ENCODE measurements at places on chromosomes 12 and 14.

GRCh38 chr12:65826353-65827171, 2.3 kb downstream of the HMGA2 start:
- DNase-seq = no peak

DNA sequence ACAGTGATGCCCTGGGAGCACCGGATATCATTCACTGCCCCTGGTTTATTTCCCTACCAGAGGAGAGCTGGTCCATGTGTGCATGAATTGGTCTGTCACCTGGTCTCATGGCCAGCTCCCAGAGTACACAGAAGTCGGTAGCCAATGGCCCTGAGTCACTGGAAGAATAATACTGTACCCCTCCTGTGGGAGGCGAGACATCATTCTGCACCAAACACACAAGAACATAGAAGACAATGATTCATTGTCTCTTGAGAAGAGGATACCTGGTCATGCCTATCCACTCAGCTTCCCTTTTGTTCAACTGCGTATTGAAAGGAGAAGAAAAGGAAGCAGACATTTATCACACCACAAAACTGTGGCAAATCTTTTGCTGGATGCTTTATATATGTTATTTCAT, 216.2 kb downstream of the DPF3 start:
- no peak for DNase-seq

- no peak for DNase-seq
These were observed 8.1 kb upstream of the GLRX5 start for GRCh38 chr14:95526483-95527386.

DNA sequence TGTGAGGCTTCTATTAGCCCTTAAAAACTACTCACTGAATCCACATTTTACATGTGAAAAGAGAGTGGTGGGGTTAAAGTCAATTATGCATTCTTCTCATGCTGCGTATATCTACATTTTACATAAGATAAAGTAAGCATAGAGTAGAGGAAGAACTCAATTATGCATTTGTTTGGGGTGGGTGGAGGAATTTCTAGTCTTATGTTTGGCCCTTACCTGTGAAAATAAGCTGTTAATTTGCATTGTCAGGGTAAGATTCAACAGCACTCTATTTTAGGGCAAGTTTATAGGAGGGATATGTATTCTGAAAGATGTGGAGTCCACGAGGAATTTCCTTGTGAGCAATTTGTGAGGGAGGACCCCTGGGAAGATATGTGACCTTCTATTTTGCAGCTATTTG, 30.9 kb upstream of the CAPRIN2 start:
- no peak for DNase-seq

GRCh38 chr12:110335481-110336045, 54.5 kb downstream of the ATP2A2 start:
- no peak for DNase-seq

DNA sequence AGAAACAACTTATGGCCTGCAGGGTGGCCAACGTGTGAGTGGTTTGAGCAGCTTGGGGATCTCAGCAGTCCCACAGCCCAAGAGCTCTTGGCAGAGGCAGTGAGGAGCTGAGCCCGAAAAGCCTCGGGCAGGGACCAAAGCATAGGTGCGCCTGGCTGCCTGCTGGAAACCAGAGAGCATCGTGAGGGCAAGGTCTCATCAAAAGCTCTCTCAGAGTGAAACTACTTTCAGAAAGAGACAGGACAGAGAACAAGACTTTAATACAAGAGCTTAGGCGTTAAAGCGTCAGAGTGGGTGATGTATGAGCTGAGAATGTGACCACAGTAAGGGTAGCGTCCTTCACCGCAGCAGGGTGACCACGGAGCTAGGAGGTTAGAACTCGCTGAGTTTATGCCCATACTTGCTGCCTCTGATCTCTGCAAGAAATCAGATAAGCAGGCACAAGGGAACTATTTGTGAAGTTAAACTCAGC, 30.8 kb downstream of the LGMN start:
- DNase-seq = no peak

DNA sequence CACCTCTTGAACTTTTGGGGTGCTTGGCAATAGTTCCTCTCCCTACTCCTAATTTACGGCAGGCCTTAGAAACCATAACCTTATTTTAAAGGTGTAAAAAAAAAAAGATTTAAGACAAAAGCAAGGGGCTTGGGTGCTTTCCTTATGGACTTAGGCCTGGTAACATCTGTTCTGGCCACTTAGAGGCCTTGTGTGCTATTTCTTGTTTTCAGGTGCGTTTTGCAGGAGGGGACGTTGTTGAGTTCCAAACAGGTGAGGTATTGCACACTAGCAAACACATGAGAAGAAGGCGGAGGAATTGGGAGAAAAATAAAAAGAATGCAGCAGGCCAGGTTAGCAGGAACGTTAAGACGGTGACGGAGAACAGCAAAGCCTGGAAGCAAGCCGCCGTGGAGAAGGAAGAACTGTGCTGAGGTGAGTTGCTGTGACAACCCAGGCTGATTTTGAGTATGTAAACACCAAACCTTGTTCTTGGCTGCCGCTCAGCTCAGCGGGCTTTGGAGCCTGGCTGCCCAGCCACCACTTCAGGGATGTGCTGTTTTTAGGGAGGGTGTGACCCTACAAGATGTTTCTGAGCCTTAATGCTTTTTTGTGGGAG, 17.3 kb downstream of the EMG1 start:
- DNase-seq = no peak

DNA sequence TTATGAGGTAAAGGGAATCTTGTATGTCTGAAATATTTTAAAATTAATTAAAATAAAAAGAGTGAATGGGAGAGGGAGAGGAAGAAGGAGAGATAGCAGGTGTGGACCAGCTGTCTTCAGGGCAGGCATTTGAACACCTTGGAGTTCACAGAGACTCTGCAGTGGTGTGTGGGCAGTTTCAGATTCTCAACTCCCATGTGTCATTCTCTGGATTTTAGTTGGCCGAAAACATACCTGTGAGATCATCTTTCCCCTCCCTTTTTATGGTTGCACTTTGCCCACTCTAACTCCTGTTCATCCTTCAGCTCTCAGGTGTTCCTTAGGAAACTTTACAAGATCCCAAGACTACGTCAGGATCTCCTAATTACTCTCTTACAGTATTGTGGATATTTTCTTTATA, 108.1 kb downstream of the ERC1 start:
- DNase-seq = peak; percentile 51

DNA sequence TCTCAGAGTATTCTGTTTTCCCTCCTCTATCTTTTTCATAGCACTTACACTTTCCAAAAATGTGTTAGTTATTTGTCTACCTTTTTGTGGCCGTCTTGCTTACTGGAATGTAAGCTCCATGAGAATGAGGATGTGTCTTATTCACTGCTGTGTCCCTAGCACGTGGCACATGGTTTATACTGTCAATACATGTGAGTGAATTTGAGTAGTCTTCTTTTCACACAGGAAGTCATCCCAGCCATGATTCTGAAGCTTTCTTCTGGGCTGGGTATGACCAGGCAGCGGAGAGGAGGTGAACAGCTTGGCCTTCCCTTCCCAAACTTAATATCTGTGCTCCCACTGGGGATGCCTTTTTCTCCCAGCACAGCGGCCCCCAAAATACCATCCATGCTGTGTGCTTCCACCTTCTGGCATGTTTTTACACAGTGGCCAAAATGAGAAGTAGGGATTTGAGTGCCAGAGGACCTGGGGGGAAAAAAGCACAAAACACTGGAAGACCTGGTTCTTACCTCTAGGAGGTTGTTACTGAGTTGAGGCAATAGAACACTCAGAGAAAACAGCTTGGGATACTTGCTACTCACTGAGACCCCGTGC, 10.3 kb downstream of the PLEKHG3 start:
- no peak for DNase-seq

GRCh38 chr12:125683748-125684381, 618.6 kb downstream of the AACS start:
- peak; percentile 78 for DNase-seq

DNA sequence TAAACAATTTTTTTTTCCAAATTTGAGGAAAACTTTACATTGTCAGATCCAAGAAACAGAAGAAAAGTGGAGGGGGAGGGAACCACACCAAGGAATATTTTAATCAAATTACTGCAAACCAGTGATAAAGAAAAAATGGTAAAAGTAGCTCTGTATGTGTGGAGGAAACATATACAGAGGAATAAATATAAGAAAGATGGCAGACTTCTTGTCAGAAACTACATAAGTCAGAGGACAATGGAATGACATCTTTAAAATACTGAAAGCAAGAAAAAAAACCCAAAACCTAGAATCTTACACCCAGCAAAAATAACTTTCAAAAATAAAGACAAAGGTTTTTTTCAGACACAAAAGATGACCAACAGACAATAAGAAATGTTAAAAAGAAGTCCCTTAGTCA, 10.2 kb upstream of the LLPH start:
- no peak for DNase-seq
